ENCODE measurements at places on chromosomes 7 and 10. TPM values are rescaled to one million over a fixed set of nuclear protein-coding genes. Genes with fewer than 3 reads are reported as not detected.

The CRPPA gene
- total RNA-seq: 2.7 TPM

The SRI gene
- 79.0 TPM for total RNA-seq

The LRGUK gene
- total RNA-seq: under 0.01 TPM

The SLC39A12 gene
- not detected for total RNA-seq

The CPED1 gene
- 12.8 TPM for total RNA-seq

The TMEM130 gene
- total RNA-seq: 0.30 TPM

The FANK1 gene
- total RNA-seq: 4.6 TPM

The PLXNA4 gene
- 6.5 TPM for total RNA-seq

The FAM237B gene
- total RNA-seq: not detected

The MBL2 gene
- total RNA-seq: not detected

The SFTPD gene
- not detected for total RNA-seq

The PRKCQ gene
- total RNA-seq: 0.55 TPM

The SHH gene
- total RNA-seq: not detected

The MSMB gene
- total RNA-seq: not detected

The KAZALD1 gene
- 3.6 TPM for total RNA-seq

The EVX1 gene
- total RNA-seq: not detected

The TMEM176A gene
- not detected for total RNA-seq

The ABCB1 gene
- total RNA-seq: 0.05 TPM

The PNLIPRP2 gene
- not detected for total RNA-seq

The GRID2IP gene
- total RNA-seq: not detected

The MYO1G gene
- total RNA-seq: 0.05 TPM

The EBF3 gene
- not detected for total RNA-seq

The GSTO2 gene
- total RNA-seq: 2.6 TPM

The FEZF1 gene
- not detected for total RNA-seq

The KIFBP gene
- total RNA-seq: 36.2 TPM

The HOXA9 gene
- total RNA-seq: 8.6 TPM

The DTX2 gene
- 5.0 TPM for total RNA-seq

The OPALIN gene
- total RNA-seq: not detected

The MINDY4 gene
- total RNA-seq: 3.9 TPM

The SSBP1 gene
- 132 TPM for total RNA-seq

The GPR37 gene
- 0.23 TPM for total RNA-seq

The ZNF248 gene
- 10.4 TPM for total RNA-seq

The IGF2BP3 gene
- 53.6 TPM for total RNA-seq

The ENTPD1 gene
- 0.09 TPM for total RNA-seq

The LRRC61 gene
- 1.8 TPM for total RNA-seq
